Peyer's patch (tissue), 4 donors: ENCODE measurements at places on chromosomes 11 and 22. TPM values are rescaled to one million over a fixed set of nuclear protein-coding genes. Genes with fewer than 3 reads are reported as not detected.

- no peak overlapping the region for H3K4me3 ChIP-seq
- H3K27ac ChIP-seq: no peak overlapping the region
- H3K4me1 ChIP-seq: no peaks in the 10 kb centered on the region
- no peaks in the 10 kb centered on the region for H3K36me3 ChIP-seq
- H3K27me3 ChIP-seq: no peaks in the 10 kb centered on the region
Measured at GRCh38 chr22:19597399-19597735, 73.2 kb upstream of the CLDN5 start.

DNA sequence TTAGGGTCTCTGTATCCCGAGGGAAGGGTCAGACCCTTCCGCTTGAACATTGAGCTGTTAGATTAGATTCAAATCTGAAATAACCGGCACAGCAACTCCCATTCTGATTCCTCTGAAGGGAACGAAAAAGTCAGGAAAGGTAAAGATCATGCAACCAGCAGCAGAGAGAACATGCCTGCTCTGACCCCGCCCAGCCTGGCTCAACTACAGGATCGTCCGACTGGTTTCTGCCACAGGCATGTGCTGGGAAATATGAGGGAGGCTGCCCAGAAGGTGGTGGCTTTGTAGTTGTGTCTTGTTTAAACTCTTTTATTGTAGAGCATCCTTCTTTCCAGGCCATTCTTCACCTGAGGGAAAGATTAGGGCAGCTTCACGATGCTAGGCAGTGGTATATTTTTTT is 5.0 kb upstream of the MTNR1B start:
- no peak overlapping the region for H3K27ac ChIP-seq
- no peaks in the 10 kb centered on the region for H3K36me3 ChIP-seq
- H3K27me3 ChIP-seq: no peaks in the 10 kb centered on the region
- no peak overlapping the region for H3K4me3 ChIP-seq
- no peaks in the 10 kb centered on the region for H3K4me1 ChIP-seq

GRCh38 chr11:92627615-92628256 is 341.7 kb upstream of the MTNR1B start:
- H3K36me3 ChIP-seq: no peaks in the 10 kb centered on the region
- H3K27me3 ChIP-seq: no peaks in the 10 kb centered on the region
- no peak for DNase-seq
- no peaks in the 10 kb centered on the region for H3K4me1 ChIP-seq
- no peak overlapping the region for H3K27ac ChIP-seq

SCGB2A2 gene
- not detected for total RNA-seq

DNA sequence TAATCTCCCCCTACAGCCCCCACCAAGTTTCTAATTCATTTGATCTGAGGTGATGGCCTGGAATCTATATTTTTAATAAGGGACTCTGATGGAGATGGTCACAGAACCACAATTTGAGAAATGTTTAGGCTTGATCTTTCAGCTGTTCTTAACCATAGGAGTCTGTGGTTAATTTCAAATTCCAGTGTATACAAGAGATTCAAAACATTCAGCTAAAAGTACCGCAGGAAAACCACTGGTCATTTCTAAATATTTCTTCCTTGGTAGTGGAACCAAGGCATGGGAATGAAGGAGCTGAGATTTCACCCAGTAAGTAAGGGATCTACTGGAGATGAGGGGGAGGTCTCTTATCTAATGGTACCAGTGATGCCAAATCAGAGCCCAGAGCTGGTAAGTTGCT is 18.3 kb upstream of the GALNT18 start:
- H3K27me3 ChIP-seq: no peaks in the 10 kb centered on the region
- no peak for DNase-seq
- H3K36me3 ChIP-seq: no peaks in the 10 kb centered on the region
- H3K4me1 ChIP-seq: no peaks in the 10 kb centered on the region
- no peak overlapping the region for H3K4me3 ChIP-seq

DNA sequence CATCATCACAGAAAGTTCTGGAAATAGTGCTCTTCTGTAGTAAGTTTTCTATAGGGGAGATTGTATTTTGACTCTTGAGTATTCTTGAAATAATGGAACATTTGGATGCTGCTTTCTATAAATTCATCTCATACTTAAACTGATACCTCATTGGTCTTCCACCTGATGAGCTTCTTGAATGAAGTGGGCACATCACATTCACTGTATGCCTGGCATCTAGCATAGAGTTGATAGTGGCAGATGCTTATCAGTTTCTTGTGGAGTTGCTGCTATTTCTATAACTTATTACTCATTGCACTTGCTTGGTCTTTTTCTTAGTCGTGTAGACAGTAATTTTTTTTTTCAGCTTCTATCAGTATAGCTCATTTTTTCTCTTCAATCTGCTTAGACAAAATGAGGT is 5.4 kb downstream of the ATXN10 start:
- no peak overlapping the region for H3K4me3 ChIP-seq
- no peak for DNase-seq

MED15 gene
- 215 TPM for total RNA-seq

RFPL3 gene
- total RNA-seq: not detected

DNA sequence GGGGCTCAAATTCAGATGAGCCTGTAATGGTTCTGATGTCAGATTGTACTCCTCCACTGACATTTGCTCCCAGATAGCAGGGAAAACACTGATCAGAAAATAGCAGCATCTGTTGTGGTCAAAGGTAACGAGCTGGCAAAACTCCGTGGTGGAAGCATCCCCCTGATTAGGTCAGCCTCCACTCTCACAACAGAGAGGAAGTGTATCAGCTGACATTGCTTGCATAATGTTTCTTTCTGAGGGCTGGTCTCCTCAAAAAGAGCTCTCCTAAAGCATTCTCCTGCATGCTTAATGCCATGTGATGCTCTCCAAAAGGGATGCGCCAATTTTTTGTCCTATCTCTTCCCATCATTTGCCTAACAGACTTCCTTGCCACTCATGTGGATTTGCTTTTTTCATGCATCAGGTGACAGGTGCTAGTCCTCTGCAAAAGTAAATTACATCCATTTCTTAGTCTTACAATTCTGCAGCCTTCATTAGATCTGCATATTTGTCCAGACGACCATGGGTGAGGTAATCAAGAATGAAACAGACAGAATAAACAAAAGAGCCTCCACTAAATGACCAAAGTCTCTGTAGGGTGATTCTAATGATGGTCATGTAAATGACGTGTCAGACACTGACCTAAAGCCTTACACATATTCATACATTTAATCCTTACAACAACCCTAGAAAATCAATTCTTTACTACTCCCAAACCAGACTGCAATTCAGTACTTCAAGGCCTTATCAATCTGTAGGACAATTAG is 6.4 kb upstream of the TENM4 start:
- H3K4me3 ChIP-seq: no peak overlapping the region
- H3K27me3 ChIP-seq: no peaks in the 10 kb centered on the region
- no peak overlapping the region for H3K27ac ChIP-seq
- DNase-seq: no peak

RIBC2 gene
- total RNA-seq: 0.85 TPM

DNA sequence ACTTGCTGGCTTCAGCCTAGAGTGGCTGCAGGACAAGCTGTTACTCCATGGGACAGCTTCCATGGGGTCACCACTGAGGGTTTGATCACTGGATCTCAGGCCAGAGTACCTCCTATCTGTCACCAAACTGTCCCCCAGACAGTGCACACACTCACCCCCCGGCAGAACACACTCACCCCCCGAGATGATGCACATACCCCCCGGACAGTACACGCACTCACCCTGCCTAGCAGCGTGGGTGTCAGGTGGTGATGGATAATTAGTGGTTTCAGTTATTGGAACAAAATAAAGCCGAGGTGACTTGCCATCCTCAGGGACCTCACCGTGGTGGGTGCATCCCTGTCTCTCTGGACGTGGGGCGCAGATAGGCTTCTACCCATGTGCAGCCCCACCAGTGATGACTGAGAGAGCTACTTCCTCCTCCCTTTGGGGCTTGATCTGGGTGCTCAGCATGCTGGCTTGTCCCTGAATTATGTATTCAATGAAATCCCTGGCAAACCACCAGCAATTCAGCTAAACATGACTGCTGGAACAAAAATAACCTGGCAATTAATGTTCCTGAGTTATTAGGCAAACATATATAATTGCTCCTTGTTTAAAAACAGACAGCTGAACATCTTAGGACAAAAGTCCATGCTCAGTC is 18.9 kb downstream of the TANGO2 start:
- no peak overlapping the region for H3K4me3 ChIP-seq
- no peak overlapping the region for H3K27ac ChIP-seq
- no peaks in the 10 kb centered on the region for H3K27me3 ChIP-seq
- DNase-seq: no peak
- H3K36me3 ChIP-seq: peaks cover 47% of the 10 kb centered on the region
- no peaks in the 10 kb centered on the region for H3K4me1 ChIP-seq

GRCh38 chr22:48092866-48093265 is 1330.4 kb downstream of the TBC1D22A start:
- H3K27me3 ChIP-seq: no peaks in the 10 kb centered on the region
- H3K27ac ChIP-seq: no peak overlapping the region
- H3K4me3 ChIP-seq: no peak overlapping the region

GRCh38 chr11:88115828-88116755 is 59.2 kb downstream of the RAB38 start:
- no peak for DNase-seq
- no peak overlapping the region for H3K4me3 ChIP-seq
- no peaks in the 10 kb centered on the region for H3K27me3 ChIP-seq
- no peaks in the 10 kb centered on the region for H3K36me3 ChIP-seq
- no peaks in the 10 kb centered on the region for H3K4me1 ChIP-seq

DNA sequence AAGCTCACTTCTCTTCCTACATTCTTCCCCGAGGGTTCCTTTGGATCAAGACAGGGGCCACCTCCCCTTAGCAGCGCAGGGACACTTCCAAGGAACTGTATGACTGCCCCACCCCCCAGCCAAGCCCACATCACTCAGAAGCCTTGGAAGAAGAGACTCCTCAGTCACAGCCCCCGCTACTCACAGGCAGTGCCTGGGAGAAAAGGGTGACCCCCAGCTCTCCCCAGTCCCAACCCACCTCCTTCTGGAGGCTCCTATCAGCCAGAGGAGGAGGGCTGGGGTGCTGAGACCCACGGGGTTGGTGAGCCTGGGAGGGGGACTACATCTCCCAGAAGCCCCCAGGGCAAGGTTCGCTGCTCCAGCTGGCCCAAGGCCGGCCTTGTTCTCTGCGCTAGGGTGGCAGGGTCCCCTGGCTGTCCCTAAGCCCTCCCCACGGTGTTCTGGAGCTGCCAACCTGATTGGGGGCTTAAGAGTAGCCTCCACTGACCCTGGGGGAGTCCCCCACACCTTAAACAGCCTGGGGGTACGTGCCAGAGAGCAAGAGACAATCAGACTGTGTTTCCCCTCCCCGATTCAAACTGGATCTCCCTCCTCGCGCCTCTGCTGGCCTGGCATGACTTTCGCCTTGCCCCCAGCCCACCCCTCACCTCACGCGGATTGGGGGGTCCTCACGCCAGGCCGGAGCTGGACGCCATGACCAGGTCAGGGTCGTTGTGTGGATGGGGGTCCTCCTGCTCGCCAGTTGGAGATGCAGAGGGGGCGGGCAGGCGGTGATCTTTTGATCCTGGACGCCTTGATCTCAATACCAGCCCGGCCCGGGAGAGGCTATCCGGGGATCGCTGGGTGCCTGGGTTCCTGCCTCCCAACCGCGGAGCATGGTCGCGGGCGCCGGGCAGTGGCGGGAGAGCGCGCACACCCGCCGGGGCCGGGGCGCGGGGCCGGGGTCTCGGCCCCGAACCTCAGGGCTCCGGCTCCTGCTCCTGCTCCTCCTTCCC is 838 bp downstream of the BCL9L start:
- H3K4me3 ChIP-seq: peak overlapping the region; percentile 89
- peak overlapping the region; percentile 94 for H3K27ac ChIP-seq
- DNase-seq: peak; percentile 61
- no peaks in the 10 kb centered on the region for H3K36me3 ChIP-seq
- peaks cover 57% of the 10 kb centered on the region for H3K4me1 ChIP-seq

C22orf42 gene
- not detected for total RNA-seq

DNA sequence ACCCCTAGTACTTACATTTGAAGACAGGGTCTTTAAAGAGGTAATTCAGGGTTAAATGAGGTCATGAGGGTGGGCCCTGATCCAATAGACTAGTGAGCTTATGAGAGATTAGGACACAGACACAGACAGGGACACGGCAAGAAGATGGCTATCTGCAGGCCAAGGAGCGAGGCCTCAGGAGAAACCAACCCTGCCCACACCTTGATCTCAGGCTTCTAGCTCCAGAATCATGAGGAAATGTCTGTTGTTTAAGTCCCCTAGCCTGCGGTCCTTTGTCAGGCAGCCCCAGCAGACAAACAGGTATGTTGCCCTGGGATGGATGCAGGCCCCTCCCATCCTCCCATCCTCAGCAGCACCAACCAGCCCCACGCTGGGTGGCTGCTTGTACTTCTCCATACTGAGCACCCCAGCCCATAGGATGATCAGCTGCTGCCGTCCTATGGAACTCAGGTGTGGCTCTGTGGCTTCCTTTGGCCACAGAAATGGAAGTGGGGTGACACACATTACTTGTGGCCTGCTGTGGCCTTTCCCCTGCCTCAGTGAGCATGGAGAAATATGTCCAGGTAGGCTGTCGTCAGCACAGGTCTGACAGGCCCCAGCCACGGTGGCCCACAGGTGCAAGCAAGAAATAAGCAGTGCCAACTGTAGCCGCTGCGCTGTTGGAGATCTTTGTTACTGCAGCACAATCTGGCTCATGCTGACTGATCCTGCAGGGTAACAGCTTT is 7.9 kb downstream of the GNB1L start:
- DNase-seq: no peak
- H3K4me1 ChIP-seq: peaks cover 9% of the 10 kb centered on the region
- H3K27me3 ChIP-seq: no peaks in the 10 kb centered on the region

LUZP2 gene
- not detected for total RNA-seq

DCHS1 gene
- total RNA-seq: 8.3 TPM

DNA sequence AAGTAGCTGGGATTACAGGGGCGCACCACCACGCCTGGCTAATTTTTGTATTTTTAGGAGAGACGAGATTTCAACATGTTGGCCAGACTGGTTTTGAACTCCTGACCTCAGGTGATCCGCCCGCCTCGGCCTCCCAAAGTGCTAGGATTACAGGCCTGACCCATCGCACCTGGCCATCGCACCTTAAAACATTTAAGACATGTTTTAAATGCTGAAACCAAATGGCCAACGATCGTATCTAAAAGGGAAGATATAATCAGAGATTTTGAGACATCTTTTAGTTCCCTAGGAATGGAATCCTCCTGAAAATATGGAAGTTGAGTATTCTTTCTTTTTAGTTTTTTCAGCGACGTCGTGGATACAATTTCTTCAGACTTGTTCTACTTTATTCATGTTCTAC is 21.8 kb upstream of the APOBEC3A start:
- H3K4me3 ChIP-seq: no peak overlapping the region
- H3K4me1 ChIP-seq: no peaks in the 10 kb centered on the region
- H3K27ac ChIP-seq: peak overlapping the region; percentile 55
- no peak for DNase-seq
- no peaks in the 10 kb centered on the region for H3K27me3 ChIP-seq
